ENCODE measurements at places on chromosomes 3 and 15. TPM values are rescaled to one million over a fixed set of nuclear protein-coding genes. Genes with fewer than 3 reads are reported as not detected.

CGGBP1 gene
- total RNA-seq: 68.8 TPM

TMCO5A gene
- total RNA-seq: not detected

GOLGA8O gene
- total RNA-seq: 0.56 TPM

DUOXA2 gene
- not detected for total RNA-seq

TMEM207 gene
- not detected for total RNA-seq

GTPBP8 gene
- total RNA-seq: 53.5 TPM

LRRN1 gene
- total RNA-seq: under 0.01 TPM

CCRL2 gene
- total RNA-seq: 0.19 TPM

TLR9 gene
- total RNA-seq: not detected

PRTG gene
- total RNA-seq: 1.9 TPM

TMEM42 gene
- total RNA-seq: 13.8 TPM

CHRFAM7A gene
- 0.19 TPM for total RNA-seq

TOP2B gene
- total RNA-seq: 63.7 TPM

GCHFR gene
- total RNA-seq: 0.38 TPM

DUOX1 gene
- under 0.01 TPM for total RNA-seq

PIGBOS1 gene
- total RNA-seq: 5.6 TPM

GREM1 gene
- total RNA-seq: 84.7 TPM

LYSMD2 gene
- 6.2 TPM for total RNA-seq

DOCK3 gene
- 0.28 TPM for total RNA-seq

PTPRG gene
- 18.6 TPM for total RNA-seq

HCLS1 gene
- 1.7 TPM for total RNA-seq

MCF2L2 gene
- total RNA-seq: 0.56 TPM

ANKRD63 gene
- total RNA-seq: not detected

SAMD7 gene
- not detected for total RNA-seq

LRTM1 gene
- total RNA-seq: not detected

SYNM gene
- total RNA-seq: 6.1 TPM

GLDN gene
- total RNA-seq: 1.2 TPM

ACKR4 gene
- total RNA-seq: 6.8 TPM

All from regular cardiac myocyte (primary cell).